Keratinocyte (primary cell): ENCODE measurements at places on chromosomes 13 and 19. TPM values are rescaled to one million over a fixed set of nuclear protein-coding genes. Genes with fewer than 3 reads are reported as not detected.

Gene ZNF814
- polyA plus RNA-seq: 13.8 to 17.2 TPM (median 17.2 TPM) in 3 replicates

Gene METTL21C
- polyA plus RNA-seq: not detected in 3 replicates

Gene CBY2
- polyA plus RNA-seq: not detected in 3 replicates

Gene LHB
- 0.33 to 0.44 TPM in 2 of 3 replicates, not detected in the other for polyA plus RNA-seq

DNA sequence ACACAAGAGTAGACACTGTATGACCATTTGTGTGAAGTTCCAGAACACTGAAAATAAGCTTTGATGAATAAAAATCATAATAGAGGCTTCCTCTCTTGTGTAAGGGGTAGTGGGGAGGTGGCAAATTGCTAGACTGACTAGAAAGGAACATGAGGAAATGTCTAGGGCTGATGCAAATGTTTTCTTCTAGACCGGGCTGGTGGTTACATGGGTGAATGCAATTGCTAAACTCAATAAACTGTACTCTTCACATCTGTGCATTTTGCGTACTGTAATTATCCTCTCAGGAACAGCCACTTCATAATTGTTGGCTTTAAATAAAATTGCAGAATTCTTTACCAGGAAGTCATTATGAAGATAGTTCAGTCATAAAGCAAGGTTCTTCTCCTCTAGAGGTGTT, 5.2 kb upstream of the KBTBD7 start:
- no peak for DNase-seq

GRCh38 chr13:73140801-73141200, 82.0 kb downstream of the KLF5 start:
- DNase-seq: no peak

GRCh38 chr19:50272263-50272897, 56.8 kb downstream of the KCNC3 start:
- no peak for DNase-seq

- DNase-seq: no peak
Observed at GRCh38 chr19:982567-983170, 1.5 kb upstream of the WDR18 start.

DNA sequence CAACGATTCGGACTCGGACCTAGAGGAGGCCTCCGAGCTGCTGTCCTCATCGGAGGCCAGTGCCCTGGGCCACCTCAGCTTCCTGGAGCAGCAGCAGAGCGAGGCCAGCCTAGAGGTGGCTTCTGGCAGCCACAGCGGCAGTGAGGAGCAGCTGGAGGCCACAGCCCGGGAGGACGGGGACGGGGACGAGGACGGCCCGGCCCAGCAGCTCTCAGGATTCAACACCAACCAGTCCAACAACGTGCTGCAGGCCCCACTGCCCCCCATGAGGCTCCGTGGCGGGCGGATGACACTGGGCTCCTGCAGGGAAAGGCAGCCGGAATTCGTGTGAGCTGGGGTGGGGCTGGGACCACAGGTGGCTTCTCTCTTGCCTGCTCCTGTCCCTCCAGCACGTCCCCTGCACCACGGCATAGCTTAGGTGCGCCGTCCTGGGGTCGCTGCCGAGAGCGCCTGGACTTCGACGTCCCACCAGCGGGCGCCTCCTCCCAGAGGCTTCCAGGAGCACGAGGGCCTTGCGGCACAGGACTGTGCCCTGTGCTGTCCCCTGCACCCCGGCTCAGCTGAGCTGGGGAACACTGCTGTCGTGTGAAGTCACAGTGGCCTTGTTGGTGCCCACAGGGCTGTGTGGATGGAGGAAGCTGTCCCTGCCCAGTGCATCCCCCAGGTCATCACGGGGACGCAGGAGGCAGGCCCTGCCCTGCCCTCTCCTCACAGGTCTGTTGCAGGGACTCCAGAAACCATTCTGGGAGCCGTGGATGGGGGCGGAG, 9.3 kb downstream of the POLR2E start:
- DNase-seq: no peak

DNA sequence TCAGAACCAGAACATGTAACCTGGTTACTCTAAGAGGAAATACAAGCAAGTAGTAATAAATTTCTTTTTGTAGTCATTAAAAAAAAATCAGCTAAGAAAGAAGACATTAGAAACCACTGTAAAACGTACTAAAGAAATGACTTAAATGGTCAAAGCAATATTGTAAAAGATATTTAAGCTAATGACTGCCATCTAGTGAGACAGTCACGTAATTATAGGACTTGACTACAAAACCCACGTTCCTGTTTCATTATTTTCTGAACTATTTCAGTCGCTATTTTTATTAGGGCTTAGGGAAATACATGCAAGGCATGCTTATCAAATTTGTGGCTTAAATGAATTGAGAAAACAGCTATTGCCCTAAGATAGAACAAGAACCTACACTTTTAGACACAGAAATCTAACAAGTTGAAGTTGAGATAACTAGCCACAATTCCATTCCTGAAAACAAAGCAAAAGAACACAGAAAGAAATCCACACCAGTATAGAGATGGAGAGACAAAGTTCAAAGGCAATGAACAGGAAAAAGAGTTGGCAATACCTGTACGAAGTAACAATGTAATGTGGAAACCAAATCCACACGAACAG, 17.9 kb downstream of the ALG5 start:
- no peak for DNase-seq

DNA sequence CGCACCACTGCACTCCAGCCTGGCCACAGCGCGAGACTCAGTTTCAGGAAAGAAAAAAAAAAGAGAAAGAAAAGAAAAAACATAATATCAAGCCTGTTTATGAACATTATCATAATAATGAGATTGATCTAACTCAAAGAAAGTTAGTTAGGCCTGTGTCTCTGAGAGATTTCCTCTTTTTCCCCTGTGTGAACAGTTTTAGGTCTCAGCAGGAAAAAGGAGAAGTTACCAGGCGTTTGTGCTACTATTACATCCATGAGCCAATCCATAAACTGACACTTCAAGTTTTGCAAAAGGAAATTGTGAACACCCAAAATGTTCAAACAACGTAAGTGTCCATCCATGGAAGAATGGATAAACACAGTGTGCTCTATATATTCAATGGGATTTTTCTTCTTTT, 3.8 kb downstream of the TARM1 start:
- no peak for DNase-seq

DNA sequence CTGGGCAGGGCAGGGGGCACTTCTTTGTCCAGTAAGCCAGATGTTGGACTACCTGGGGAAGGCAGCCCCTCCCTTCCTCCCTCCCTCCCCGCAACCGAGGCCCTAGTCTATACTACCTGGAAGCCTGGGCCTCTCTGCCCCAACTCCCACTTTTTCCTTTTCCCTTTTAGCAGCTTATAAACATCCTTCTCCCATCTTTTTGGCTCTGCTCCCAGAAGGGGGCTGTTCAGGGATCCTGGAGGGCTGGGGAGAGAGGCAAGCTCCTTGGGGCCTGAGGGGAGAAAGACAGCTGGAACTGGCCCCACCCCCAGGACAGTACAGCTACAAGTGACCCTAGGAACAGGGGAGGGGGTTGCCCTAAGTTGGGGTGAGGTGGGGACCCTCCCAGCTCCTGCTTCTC, 44.9 kb downstream of the LYL1 start:
- no peak for DNase-seq

DNA sequence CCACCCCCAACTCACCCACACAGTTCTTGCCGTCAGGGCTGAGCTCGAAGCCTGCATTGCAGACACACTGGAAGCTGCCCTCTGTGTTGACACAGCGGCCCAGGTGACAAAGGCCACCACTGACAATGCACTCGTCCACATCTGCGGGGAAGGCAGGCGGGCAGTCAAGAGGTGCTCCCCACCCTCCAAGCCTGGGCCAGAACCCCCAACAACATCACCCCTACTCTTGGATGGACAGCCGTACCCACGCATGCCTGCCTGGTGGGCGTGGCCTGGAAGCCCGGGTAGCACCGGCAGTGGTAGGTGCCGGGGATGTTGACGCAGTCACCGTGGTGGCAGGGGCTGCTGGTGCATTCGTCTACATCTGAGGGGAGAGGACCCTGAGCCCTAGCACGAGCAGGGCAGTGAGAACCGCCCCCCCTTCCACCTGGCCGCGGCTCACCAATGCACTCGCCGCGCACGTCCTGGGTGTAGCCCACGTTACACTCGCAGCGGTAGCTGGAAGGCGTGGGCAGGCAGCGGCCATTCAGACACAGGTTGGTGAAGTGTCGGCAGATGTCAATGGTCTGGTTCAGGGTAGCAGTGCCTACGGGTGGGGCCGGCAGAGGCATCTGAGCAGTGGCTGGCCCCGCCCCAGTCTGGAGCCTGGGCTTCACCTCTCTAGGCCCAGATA, 13.3 kb downstream of the FBN3 start:
- DNase-seq: no peak

GRCh38 chr13:86446311-86446710, 647.1 kb upstream of the SLITRK6 start:
- no peak for DNase-seq

DNA sequence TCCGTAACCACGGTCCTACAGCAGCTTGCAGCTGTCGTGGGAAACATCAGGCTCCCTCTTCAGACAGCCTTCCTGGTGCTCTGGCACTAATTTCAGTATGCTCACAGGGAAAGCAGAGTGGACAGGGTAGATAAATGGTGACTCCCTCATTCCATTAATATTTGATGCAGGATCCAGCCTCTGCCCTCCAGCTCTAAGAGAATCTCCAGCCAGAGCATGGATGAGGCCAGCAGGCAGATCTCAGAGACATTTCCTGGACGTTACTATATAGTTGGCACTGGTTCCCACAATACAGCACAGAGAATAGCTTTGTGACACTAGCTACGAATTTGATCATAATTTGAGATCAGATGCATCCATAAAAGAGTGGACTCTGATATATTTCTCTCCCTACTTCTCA, 341.4 kb downstream of the LIG4 start:
- DNase-seq: no peak
